ENCODE measurements at places on chromosomes 11 and 22.

- DNase-seq: no peak
Observed at GRCh38 chr11:28584992-28585391, 476.8 kb downstream of the METTL15 start.

- no peak for DNase-seq
Observed at GRCh38 chr11:2732940-2733628, 33.3 kb upstream of the KCNQ1OT1 start.

DNA sequence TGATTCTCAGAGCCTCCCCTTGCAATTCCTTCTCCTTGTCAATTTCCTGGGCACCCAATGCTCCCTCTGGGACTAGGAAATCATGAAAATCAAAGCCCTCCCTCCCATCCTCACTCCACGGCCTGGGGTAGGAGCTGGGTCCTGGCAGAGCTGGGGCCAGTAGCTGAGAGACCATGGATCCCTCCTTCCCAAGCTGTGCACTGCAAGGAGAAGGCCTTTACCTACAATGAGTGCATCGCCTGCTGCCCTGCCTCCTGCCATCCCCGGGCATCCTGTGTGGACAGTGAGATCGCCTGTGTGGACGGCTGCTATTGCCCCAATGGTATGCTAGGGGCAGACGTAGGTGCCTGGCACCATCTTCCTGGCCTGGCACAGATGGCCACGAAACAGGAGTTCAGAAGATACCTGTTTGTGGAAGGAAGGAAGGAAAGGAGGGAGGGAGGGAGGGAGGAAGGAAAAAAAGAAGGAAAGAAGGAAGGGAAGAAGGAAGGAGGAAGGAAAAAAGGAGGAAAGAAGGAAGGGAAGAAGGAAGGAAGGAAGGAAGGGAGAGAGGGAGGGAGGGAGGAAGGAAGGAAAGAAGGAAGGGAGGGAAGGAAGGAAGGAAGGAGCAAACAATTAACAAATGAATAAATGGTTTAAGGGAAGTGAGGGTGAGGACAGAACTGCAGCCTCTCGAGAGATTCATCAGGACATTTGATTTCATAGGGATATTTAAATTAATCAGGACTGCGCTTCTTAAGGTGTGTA lies 12.5 kb downstream of the OTOG start:
- DNase-seq: peak; percentile 47

DNA sequence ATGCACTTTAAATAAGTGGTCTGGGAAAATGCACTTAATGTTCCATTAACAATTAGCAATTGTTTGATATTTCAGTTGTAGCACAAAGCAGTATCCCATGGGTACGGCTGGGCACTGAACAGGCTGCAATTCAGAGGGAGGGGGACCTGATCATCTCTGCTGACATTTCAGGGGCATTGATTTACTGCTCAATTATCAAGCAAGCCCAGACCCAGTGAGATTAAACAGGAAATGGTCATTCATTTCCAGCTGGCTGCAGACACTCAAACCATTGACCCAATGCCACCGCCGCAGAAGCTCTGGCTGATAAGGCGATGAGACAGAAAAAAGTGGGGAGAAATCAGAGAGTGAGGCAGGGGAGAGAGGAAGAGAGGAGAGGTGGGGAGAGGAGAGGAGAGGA lies 1.2 kb downstream of the GPR83 start:
- DNase-seq: peak; percentile 24

DNA sequence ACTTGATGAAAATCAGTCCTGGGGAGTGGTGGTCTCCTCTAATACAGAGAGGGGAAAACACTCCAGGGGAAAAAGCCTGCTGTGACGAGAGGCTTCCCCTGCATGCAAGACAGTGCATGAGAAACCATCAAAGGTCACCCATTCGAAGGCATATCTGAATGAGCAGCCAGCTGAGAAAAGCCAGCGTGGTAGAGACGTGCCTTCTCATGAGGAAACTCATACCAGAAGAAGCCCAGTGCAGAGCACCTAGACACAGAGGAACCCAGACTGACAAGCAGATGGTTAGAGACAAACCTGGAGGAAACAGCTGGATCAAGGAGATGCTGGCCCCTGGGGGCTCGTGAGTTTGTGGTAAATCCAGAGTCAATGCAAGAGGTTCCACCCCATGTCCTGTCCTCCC lies 534.8 kb downstream of the BRD1 start:
- peak; percentile 33 for DNase-seq

GRCh38 chr11:64745189-64745520 lies 1.2 kb upstream of the RASGRP2 start:
- DNase-seq: no peak

- DNase-seq: no peak
Observed at GRCh38 chr11:35326266-35326879, 93.0 kb downstream of the SLC1A2 start.

- no peak for DNase-seq
Observed at GRCh38 chr22:44605486-44605885, 96.5 kb upstream of the PRR5 start.

DNA sequence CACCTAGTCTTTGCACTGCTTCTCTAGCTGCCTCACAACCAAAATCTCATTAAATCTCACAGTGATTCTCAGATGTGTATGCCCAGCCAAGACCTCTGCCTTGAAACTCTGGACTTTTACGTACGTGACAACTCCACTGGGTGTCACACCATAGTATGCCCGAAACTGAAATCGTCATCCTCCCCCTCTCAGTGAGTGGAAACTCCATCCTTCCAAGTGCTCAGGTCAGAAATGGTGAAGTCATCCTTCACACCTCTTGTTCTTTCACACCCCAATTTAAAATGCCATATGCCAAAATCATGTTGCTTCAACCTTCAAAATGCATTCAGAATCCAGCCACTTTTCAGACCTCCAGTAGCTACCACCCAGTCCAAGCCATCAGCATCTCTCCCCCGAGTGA lies 42.5 kb downstream of the SFI1 start:
- no peak for DNase-seq

GRCh38 chr11:21561581-21561980 lies 631.3 kb upstream of the ANO5 start:
- no peak for DNase-seq

- no peak for DNase-seq
Observed at GRCh38 chr11:112042161-112042960, 17.2 kb downstream of the DLAT start.

DNA sequence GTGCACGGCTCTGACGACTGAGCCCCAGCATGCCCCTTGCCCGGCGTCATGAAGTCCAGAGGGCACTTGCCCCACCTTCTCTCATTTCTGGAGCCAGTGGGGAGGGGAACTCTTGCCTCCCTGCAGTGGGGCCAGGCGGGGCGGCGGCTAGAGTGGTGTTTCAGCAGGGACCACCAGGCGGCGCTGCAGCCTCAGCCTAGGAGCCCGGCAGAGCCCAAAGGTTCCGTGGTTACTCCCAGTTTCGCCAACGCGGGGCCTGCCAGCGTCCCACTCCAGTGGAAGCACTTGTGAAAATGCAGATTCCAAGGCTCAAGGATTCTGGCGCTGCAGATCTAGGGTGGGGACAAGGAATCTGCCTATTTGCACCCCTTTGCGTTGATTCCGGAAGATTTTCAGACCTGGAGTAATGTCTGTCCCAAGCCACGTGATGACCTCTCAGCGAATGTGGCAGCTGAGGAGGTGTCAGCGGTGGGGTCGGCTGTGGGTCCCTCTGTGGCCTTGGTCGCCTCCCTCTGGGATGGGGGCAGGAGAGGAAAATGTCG lies 55.7 kb downstream of the CD82 start:
- DNase-seq: peak; percentile 77

DNA sequence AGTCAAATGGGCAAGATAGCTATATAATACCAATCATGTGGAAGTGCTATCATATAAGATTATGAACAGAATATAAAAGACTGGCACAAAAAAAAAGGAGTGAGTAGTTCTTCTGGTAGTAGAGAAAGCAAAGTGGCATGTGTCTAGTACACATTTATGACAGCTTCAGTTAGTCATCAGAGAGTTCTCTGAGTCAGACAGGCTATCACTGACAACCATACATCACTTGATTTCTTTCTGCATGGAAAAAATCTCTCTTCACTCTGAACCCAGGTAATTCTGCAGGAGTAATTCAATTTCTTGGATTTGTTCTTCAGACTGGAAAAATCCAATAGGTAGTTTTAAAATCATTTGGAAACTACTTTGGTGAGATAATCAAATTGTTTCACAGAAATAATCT lies 286.8 kb upstream of the ANO3 start:
- DNase-seq: no peak

DNA sequence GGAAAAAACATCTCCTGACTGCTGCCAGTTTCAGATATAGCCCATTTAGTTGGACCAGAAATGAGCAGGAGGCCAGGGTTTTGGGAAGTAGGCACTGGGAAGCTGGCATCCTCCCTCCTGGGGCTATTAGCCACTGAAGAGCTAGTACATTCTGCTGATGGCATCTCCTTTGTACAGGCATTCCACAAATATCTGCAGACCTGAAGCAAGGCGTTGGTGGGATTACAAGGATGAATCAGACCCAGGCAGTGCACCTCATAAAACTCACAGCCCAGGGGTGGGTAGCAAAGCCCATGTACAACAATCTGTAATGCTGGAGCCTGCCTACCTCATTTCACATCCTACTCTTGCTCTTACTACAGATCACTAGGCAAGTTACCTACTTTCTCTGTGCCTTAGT lies 27.5 kb upstream of the POU2AF1 start:
- DNase-seq: no peak

DNA sequence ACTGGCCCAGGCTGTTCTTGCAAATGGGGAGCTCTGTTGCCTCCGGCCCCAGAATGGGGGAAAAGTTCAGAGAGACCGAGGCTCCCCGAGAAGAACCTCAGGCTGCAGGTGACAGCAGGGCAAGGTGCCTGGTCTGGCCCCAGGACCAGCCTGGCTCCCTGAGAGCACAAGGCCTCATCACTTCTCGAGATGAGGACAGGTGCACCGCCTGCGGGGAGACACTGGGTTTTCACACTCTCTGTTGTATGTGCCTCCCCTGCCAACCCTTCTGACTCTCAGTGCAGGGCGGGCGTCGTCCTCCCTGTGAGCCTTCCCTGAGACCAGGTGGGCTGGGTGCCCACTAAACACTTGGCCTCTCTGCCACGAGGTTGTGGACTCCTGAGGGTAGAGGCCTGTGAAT lies 102.2 kb downstream of the BCR start:
- DNase-seq: no peak

DNA sequence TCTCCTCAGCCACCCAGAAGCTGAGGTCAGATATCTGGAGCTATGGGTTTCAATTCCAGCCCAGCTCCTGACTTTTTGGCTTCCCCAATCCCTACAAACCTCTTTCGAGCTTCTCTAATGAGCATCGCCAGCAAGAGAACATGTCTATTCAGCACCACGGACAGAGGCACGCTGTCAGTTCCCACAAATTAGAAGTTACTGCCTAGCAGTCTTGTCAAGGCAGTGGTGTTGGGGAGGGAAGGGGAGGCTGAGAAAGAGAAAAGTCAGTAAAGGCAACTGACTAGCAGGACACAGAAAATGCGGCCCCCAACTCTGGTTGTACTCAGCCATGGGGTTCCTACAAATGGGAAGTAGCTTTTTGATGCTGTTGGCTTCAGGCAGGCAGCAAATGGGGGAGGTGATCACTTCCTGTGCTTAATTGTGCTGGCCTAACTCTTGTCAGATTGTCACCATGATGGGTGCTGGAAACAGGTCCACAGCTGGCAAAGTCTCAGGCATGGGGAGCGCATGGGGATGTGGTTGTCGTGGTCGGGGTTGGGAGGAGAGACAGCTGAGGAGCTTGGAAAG lies 205.9 kb downstream of the ST3GAL4 start:
- DNase-seq: no peak

- no peak for DNase-seq
Observed at GRCh38 chr11:35098855-35099254, 40.1 kb upstream of the CD44 start.

GRCh38 chr11:126581871-126582648 lies 226.6 kb downstream of the ST3GAL4 start:
- DNase-seq: no peak

- no peak for DNase-seq
Observed at GRCh38 chr11:95884376-95884775, 39.5 kb downstream of the MTMR2 start.

GRCh38 chr11:112656772-112657428 lies 304.3 kb upstream of the NCAM1 start:
- no peak for DNase-seq
